ENCODE measurements at places on chromosomes 13 and 19.

GRCh38 chr19:48452289-48453190 is 2.8 kb upstream of the KCNJ14 start:
- no peaks in the 10 kb centered on the region for H3K4me1 ChIP-seq
- H3K27ac ChIP-seq, result no peak overlapping the region
- no peak overlapping the region for H3K4me3 ChIP-seq
- DNase-seq, result no peak
- H3K27me3 ChIP-seq, result no peaks in the 10 kb centered on the region

GRCh38 chr13:24713022-24713421 is 32.8 kb downstream of the ATP12A start:
- no peak overlapping the region for H3K27ac ChIP-seq
- no peaks in the 10 kb centered on the region for H3K27me3 ChIP-seq
- no peak overlapping the region for H3K4me3 ChIP-seq
- no peaks in the 10 kb centered on the region for H3K4me1 ChIP-seq

DNA sequence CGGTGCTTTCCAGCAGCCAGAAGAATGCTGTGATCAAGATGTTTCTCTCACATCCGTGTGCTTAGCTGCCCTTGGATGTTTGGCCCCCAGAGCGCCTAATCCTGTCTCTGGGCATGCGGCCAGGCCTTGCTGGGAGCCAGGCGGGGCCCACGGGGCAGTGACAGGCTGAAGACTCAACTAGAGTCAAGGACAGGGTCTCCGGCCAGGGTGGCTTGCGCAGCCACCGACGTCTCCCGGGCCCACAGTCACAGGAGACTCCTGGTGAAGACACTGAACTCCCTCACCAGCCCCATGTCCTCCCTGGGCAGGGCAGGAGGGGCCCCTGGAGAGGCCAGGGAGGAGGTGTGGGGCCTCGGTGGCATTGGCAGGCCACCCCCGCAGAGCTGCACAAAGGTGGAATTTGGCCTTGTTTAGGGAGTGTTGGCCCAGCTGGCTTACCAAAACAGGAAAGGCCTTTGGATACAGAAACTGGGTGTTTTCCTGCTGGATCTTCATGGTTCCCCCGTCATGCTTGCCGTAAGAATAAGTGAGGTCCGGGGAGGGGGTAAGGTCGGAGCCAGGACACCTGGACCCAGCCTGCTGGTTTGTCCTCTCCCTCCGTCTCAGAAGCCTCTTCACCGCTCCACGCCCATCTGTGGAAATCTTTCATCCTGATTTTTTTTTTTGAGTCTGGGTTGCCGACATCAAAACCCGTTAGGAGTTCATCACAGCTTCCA is 10.0 kb upstream of the NDUFS7 start:
- peaks cover 32% of the 10 kb centered on the region for H3K36me3 ChIP-seq
- H3K4me1 ChIP-seq, result peaks cover 9% of the 10 kb centered on the region
- no peak for DNase-seq

DNA sequence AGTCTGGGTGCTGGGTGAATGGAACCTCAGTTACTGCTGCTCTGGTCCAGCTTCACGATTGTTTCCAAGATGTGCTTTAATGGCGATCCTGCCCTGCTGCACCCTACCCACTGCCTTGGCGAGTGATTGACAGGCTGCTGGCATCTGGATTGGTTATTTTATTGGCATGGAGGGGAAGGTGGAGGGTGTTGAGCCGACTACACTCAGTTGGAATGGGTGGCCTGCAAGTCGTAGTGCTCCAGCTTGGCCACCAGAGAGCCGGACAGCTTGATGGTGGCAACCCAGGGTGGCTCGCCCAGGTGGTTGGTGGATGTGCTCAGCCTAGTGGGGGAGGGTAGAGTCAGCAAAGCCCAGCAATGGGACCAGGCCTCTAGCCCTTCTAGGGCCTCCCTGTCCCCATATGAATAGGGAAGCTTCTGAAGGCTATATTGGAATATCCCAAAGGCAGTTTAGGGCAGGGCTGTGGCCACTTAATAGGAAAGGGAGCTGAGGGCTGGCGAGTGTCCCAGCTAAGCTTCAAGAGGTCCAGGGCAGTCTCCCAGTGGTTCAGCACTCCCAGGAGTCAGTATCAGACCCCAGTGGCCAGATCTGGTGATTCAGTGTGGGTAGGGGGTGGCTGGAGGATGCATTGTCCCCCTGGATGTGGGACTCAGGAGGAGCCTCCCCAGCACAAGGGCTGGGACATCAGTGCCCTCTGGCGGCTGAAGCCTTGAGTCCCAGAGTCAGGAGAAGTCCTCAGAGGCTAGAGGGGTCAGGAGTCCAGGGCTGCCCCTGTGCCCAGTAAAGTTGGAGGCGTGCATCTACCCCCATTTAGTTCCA is 3.4 kb downstream of the GGN start:
- H3K27me3 ChIP-seq, result peaks cover 61% of the 10 kb centered on the region
- H3K27ac ChIP-seq, result no peak overlapping the region
- H3K4me1 ChIP-seq, result peaks cover 25% of the 10 kb centered on the region
- H3K4me3 ChIP-seq, result no peak overlapping the region
- H3K36me3 ChIP-seq, result peaks cover 18% of the 10 kb centered on the region
- no peak for DNase-seq

DNA sequence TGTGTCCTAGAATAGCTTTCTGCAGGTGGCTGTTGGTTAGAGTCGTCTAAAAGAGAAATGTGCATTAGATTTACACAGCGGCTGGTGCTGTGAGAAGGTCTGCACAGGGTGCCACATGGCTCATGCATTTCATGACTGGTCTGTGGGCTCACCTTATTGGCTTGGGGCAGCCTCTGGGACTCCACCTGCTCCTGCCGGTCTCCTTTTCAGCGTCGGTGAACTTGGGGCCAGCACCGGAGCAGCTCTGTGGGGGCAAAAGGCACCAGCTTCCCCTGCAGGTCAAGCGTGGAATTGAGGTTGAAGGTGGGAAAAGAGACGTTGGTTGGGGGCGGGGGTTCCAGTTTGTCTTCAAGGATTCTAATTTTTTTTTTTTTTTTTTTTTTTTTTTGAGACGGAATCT is 3.1 kb upstream of the PNMA8C start:
- no peaks in the 10 kb centered on the region for H3K4me1 ChIP-seq
- peaks cover 94% of the 10 kb centered on the region for H3K27me3 ChIP-seq
- no peak overlapping the region for H3K4me3 ChIP-seq
- H3K36me3 ChIP-seq, result no peaks in the 10 kb centered on the region
- no peak for DNase-seq

DNA sequence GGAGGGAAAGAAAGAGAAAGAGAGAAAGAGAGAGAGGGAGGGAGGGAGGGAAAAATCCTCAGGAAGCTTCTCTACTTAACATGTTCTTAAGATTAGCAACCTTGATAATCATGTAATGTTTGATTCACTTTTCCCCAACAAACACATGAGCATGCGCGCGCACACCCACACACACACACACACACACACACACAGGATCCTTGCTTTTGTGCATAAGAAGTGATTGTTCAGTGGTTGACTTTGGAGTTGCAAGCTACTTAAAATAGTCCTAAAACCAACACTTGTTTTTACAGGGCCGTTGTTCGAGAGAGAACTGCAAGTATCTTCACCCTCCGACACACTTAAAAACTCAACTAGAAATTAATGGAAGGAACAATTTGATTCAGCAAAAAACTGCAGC is 100.0 kb upstream of the RAP2A start:
- H3K36me3 ChIP-seq, result no peaks in the 10 kb centered on the region
- H3K27me3 ChIP-seq, result no peaks in the 10 kb centered on the region
- H3K4me1 ChIP-seq, result peaks cover 3% of the 10 kb centered on the region
- no peak for DNase-seq
- H3K4me3 ChIP-seq, result no peak overlapping the region

DNA sequence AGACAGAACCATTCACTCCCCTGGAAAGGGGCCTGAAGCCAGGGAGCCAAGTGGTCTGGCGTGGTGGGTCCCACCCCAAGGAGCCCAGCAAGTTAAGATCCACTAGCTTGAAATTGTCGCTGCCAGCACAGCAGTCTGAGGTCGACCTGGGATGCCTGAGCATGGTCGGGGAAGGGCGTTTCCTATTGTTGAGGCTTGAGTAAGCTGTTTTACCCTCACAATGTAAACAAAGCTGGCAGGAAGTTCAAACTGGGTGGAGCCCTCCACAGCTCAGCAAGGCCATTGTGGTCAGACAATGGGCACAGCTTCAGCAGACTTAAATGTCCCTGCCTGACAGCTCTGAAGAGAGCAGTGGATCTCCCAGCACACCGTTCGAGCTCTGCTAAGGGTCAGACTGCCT is 195.6 kb upstream of the DACH1 start:
- H3K36me3 ChIP-seq, result no peaks in the 10 kb centered on the region
- no peak for DNase-seq
- no peak overlapping the region for H3K27ac ChIP-seq
- H3K4me3 ChIP-seq, result no peak overlapping the region

DNA sequence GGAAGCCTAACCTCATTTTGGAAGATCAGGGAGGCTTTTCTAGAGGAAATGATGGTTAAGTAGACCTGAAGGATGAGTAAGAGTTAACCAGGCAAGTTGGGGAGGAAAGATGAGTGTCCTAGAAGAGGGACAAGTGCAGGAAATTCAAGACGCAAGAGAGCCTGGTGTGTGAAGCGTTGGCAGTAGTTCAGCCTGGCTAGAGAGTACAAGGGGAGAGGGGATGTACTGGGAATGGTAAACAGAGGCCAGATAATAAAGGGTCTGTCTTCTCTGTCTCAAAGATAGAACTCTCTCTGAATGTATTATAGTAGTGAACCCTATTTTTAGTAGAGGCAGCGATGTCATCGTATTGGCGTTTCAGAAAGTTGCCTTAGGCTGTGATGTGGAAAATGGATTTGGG is 9.7 kb downstream of the DPY19L3 start:
- no peak overlapping the region for H3K27ac ChIP-seq
- DNase-seq, result no peak
- H3K4me3 ChIP-seq, result no peak overlapping the region
- no peaks in the 10 kb centered on the region for H3K4me1 ChIP-seq
- H3K27me3 ChIP-seq, result no peaks in the 10 kb centered on the region
- peaks cover 65% of the 10 kb centered on the region for H3K36me3 ChIP-seq

- H3K4me1 ChIP-seq, result no peaks in the 10 kb centered on the region
- no peak for DNase-seq
- no peaks in the 10 kb centered on the region for H3K27me3 ChIP-seq
- H3K27ac ChIP-seq, result no peak overlapping the region
Observed at GRCh38 chr13:41854758-41855157, 106.2 kb downstream of the VWA8 start.

GRCh38 chr13:106100171-106100919 is 435.1 kb downstream of the EFNB2 start:
- no peak for DNase-seq
- H3K27me3 ChIP-seq, result no peaks in the 10 kb centered on the region
- no peak overlapping the region for H3K27ac ChIP-seq
- no peaks in the 10 kb centered on the region for H3K36me3 ChIP-seq
- H3K4me3 ChIP-seq, result no peak overlapping the region

DNA sequence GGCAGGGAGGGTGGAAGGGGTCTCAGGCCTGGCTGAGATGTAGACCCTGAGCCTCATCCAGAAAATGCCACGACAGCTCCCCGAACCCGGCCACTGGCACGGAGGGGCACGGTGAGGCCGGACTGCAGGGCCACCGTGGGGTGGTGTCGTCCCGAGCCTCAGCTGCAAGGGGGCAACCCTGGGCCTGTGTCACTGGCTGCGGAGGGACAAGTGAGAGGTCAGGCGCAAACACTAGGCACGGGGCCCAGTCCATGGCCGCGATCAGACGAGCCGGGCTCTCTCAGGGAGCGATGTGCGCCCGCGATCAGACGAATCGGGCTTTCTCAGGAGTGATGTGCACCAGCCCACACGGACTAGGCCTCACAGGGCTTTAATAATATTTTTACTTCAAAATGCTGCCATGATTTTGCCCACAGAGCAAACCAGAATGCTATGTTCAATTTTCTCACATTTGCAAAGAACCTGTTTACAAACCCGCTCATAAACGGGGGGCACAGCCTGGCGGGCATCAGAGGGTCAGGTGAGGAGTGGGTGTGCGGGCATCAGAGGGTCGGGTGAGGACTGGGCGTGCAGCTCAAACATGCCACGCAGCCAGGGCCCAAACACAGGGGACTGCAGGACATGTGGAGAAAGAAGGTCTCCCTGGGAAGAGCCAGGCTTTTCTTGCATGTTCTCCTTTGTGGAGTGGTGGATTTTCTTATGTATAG is 42.6 kb upstream of the C13orf46 start:
- H3K4me3 ChIP-seq, result no peak overlapping the region
- H3K4me1 ChIP-seq, result peaks cover 10% of the 10 kb centered on the region
- peaks cover 5% of the 10 kb centered on the region for H3K36me3 ChIP-seq

DNA sequence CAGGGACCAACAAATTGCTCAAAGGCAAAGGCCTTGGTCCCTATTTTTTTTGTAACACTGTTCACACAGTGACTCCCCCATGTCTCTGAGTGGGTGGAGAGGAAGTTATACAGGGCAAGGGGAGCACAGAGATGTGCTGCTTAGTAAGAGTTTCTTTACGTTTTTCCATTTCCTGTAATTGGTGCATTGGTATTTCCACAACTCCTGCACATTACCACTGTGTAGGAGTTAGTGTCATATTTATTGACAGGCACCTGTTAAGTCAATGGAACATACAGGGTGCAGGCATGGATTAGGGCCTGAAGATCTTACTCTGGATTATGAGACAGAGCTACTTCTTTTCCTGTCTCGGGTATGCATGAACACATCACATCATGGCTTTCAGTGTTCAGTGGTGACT is 45.2 kb downstream of the SOX21 start:
- no peaks in the 10 kb centered on the region for H3K36me3 ChIP-seq
- no peaks in the 10 kb centered on the region for H3K27me3 ChIP-seq
- no peak for DNase-seq
- no peak overlapping the region for H3K27ac ChIP-seq
- no peak overlapping the region for H3K4me3 ChIP-seq

DNA sequence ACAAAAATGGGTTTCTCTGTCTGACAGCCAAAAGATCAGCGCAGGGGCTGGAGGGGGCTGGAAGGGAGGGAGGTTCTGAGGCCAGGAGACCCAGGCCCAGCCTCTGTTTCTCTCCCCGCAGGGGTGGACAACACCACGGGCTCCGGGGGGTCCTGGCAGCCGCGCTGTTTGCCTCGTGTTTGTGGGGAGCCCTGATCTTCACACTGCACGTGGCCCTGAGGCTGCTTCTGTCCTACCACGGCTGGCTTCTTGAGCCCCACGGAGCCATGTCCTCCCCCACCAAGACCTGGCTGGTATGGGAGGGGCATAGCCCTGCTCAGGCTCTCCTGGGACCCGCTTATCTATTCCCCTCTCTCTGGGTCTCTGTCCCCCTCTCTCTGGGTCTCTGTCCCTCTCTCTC is 9.6 kb downstream of the CPT1C start:
- no peak for DNase-seq
- H3K4me1 ChIP-seq, result no peaks in the 10 kb centered on the region
- H3K36me3 ChIP-seq, result no peaks in the 10 kb centered on the region
- no peak overlapping the region for H3K27ac ChIP-seq
- no peaks in the 10 kb centered on the region for H3K27me3 ChIP-seq

GRCh38 chr19:2923510-2923909 is 21.3 kb downstream of the ZNF77 start:
- no peaks in the 10 kb centered on the region for H3K27me3 ChIP-seq
- H3K27ac ChIP-seq, result no peak overlapping the region
